ENCODE measurements at places on chromosomes 5 and 9. TPM values are rescaled to one million over a fixed set of nuclear protein-coding genes. Genes with fewer than 3 reads are reported as not detected.
A peak's percentile ranks its signal among the peaks of the same experiment; 100 is the strongest.

GRCh38 chr5:140162275-140162674 is 12.7 kb upstream of the CYSTM1 start:
- no peak for DNase-seq

- peak; percentile 83 for DNase-seq
Observed at GRCh38 chr5:78698191-78698791, 49.7 kb upstream of the LHFPL2 start.

The CDHR2 gene
- 3.9 TPM for polyA plus RNA-seq

DNA sequence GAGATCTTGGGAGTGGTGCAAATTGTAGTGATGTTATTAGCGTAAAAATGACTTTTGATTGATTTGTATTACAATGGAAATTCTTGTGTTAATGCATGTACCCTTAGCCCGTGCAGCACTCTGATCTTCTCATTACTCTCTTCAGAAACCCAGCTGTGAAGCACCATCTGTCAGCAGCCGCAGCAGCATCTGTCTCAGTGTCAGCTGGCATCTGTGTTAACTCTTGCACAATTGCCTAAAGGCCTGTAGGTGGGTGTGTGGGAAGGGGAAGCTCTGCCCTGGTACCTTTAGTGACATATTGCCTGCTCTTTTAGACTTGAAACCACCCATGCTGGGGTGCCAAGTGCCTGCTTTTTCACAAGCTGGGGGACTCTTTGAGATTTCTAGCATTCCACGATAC is 101.3 kb downstream of the FBXL7 start:
- no peak for DNase-seq

The OR1J2 gene
- polyA plus RNA-seq = not detected

DNA sequence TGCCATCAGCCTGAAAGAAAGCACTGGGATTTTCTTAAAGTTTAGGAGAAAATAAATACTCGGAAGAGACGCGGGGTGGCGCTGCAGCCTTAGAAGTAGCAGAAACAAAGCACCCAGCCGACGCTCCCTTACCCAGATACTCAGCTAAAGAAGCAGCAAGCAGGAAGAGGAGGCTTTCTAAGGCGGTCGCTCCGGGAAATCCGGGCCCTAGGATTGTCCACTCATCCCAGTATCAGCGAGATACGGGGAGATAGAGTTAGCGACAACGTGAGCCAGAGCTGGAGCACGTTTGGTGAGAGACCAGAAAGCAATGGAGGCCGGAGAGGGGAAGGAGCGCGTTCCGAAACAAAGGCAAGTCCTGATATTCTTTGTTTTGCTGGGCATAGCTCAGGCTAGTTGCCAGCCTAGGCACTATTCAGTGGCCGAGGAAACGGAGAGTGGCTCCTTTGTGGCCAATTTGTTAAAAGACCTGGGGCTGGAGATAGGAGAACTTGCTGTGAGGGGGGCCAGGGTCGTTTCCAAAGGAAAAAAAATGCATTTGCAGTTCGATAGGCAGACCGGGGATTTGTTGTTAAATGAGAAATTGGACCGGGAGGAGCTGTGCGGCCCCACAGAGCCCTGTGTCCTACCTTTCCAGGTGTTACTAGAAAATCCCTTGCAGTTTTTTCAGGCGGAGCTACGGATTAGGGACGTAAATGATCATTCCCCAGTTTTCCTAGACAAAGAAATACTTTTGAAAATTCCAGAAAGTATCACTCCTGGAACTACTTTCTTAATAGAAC is at the start of gene PCDHB2:
Gene PCDHB2 (plus strand): TSS at position 135 of the 782 bp plus-strand sequence. CDS start 176 bp downstream, at position 311.
- peak; percentile 17 for DNase-seq

- DNase-seq = no peak
Observed at GRCh38 chr5:111389390-111390082, 122.8 kb downstream of the STARD4 start.

DNA sequence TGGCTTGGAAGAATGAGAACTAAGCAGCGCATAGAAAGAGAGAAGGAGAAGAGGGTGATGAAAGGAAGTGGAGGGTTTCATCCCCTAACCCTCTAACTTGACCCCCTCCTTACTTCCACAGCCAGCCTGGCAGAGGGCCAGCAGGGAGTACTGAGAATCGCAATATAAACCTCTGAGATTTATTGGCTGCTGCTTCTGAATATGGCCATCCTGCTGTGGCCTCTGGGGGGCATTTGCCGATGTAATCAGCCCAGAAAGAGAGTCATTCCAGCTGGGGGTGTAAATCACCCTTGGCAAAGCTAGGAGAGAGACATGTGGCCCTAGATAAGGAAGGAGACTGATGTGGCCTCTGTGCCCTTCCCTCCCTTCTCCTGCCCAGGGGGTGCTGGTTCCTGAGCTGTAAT is 960 bp upstream of the GFRA3 start:
- DNase-seq = no peak

DNA sequence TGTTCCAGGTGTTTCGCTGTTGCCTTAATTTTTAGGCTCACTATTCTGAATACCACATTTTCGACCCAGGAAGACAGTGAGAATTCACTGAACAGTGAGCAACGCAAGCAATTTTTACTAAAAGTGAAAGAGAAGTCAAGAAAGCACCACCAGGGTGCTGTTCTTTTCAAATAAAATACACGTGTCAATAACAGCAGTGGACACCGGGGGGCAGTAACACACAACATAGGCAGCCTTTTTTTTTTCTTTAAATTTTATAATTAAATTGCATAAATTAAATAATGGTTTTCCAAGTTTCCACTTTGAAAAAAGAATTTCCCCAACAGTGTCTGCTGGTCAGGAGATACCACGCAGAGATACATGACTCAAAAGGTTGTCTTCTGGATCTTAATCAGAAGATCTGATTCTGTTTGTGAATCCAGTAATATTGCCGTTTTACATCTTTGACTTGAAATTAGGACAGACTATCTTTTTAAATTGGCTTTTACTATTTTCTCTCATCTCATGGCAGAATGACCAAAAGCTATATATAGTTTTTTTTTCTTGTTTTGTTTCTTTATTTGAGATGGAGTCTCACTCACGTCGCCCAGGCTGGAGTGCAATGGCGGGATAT is 47.1 kb upstream of the SH3GL2 start:
- peak; percentile 41 for DNase-seq

- no peak for DNase-seq
Observed at GRCh38 chr9:87684627-87685219, 41.2 kb upstream of the CTSL start.

- no peak for DNase-seq
Observed at GRCh38 chr5:80168388-80169028, 87.3 kb downstream of the SERINC5 start.

The CCNO gene
- 0.31 TPM for polyA plus RNA-seq

GRCh38 chr5:27062451-27062850 is 24.1 kb upstream of the CDH9 start:
- no peak for DNase-seq

DNA sequence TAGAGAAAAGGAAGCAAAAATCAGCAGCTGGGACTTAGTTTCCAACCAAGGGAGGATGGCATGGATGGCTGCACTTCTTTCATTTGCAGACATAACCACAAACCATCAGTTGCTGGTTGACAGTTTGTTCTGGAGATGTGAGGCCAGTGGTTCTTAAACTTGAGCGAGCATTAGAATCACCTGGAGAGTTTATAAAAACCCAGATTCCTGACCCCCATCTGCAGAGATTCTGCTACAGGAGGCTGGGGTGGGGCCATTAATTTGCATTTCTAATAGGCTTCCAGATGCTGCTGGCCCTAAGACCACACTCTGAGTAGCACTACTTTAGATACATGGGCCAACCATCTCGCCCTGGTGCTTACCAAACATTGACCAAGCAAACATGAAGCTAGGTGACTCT is 60.8 kb downstream of the MARCHF3 start:
- no peak for DNase-seq

GRCh38 chr9:122567901-122568300 is 15.0 kb downstream of the OR1N2 start:
- no peak for DNase-seq

GRCh38 chr9:34612788-34613390 is 992 bp upstream of the RPP25L start:
- peak; percentile 83 for DNase-seq

- no peak for DNase-seq
Observed at GRCh38 chr5:943918-944620, 51.4 kb downstream of the TRIP13 start.

GRCh38 chr9:100074093-100074492 is 24.7 kb downstream of the ERP44 start:
- DNase-seq = no peak
